ENCODE measurements at places on chromosomes 7 and 10.

DNA sequence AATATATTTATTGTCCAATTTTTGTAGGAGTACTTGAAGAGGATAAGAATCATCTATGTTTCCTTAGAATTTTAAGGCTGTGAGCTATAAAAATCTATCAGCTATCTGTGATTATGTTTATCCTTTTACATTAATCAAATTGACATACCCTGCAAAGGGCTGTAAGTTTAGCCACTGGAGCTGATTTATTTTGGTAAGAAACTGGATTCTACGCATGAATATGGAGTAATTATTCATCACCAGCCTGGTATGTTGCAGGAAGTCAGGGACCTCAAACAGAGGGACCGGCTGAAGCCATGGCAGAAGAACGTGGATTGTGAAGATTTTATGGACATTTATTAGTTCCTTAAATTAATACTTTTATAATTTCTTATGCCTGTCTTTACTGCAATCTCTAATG, 696.9 kb downstream of the DNAJB9 start:
- no peak for DNase-seq

DNA sequence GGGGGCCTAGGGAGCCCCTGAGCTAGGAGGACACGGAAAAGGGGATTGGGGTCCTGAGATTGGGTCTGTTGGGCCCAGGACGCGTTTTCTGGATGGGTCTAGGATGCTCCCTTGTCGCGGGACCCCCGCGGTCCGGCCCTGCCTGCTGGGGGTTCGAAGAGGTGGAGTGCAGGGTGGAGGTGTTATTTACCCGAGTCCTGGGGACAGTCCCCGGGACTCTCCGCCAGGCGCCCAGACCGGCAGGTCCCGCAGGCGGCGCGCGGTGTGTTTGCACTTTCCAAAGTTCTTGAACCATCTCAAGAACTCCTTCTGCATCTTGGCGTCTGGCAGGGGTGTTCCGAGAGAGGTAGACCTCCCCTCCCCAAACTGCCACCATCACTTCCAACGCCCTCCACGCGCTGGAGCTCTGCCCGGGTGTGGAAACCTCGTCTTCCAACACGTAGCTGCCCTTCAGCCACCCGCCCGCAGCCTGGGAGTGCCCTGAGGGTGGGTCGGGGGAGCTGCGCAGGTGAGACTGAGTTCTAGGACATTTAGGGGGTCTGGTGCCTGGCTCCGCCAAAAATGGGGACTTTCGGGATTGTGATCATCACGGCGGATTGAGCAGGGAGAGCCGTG, 569 bp downstream of the CAV1 start:
- peak; percentile 28 for DNase-seq

GRCh38 chr10:33681595-33681994, 347.1 kb upstream of the NRP1 start:
- DNase-seq: no peak

GRCh38 chr10:113127261-113127900, 177.3 kb downstream of the TCF7L2 start:
- DNase-seq: no peak

GRCh38 chr7:122544463-122544862, 154.5 kb downstream of the RNF133 start:
- no peak for DNase-seq

DNA sequence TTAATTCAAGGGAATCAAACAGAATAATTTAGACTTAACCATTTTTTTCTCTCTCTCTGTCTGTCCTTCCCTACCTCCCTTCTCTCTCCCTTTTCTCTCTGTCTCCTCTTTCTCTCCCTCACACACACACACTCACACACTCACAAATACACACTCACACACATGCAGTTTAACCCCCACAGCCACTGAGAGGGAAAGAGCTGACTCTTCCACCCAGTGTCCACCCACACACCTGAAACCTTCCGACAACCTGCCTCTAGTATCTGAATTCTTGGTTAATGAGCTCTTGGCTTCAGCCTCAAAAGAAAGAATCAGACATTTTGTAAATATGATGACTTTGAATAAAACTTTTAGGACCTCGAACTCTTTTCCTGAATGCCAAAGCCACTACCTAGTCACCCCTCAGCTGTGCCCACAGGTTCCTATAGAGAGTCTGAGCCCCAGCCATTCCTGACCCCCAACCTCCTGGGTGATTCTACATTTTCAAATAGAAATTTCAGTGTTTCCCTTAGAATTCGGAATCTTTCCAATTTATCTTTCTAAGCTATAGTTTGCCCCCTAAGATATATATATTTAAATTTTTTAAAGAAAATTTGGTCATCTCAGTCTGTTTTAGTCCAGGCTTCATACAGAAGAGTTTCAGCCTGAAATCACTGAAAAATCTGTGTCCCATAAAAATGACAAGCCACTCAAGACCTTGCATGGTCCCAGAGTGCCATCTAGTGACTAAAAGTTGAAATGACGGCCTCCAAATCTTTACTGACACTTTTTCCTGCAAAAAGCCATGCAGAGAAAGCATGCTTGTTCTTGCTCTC, 202.8 kb downstream of the IPMK start:
- peak; percentile 36 for DNase-seq

DNA sequence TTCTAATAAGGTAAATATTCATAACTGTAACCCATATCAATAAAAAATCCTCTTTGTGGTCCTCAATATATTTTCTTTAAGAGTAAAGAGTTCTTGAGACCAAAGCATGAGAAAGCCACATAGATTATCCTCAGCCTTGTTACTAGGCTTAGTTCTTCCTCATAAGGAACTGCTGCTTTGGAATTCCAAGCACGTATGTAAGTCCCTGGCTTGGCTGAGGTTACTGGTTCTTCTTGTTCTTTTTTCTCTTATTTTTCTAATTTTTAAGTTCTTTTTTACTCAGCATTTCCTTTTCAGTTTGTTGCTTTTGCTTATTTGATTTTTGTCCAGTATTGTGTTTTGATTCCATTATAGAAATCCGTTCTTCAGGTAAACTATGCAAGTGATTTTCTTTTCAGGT, 127.3 kb downstream of the MARCHF5 start:
- DNase-seq: no peak

Measured in kidney (tissue), 22 donors.